ENCODE measurements at places on chromosomes 12 and 14. TPM values are rescaled to one million over a fixed set of nuclear protein-coding genes. Genes with fewer than 3 reads are reported as not detected.

- H3K27ac ChIP-seq = no peak overlapping the region
- peaks cover 4% of the 10 kb centered on the region for H3K27me3 ChIP-seq
- peaks cover 18% of the 10 kb centered on the region for H3K4me1 ChIP-seq
- no peak overlapping the region for H3K4me3 ChIP-seq
- H3K36me3 ChIP-seq = no peaks in the 10 kb centered on the region
- DNase-seq = no peak
These were observed 81.9 kb upstream of the MAX start for GRCh38 chr14:65184032-65184764.

- peak overlapping the region; percentile 68 for H3K4me3 ChIP-seq
- peaks cover 10% of the 10 kb centered on the region for H3K4me1 ChIP-seq
- H3K27ac ChIP-seq = no peak overlapping the region
- peak; percentile 67 for DNase-seq
These were observed 721 bp downstream of the CABP1 start for GRCh38 chr12:120640861-120641833.

- peaks cover 12% of the 10 kb centered on the region for H3K27me3 ChIP-seq
- H3K36me3 ChIP-seq = no peaks in the 10 kb centered on the region
- H3K27ac ChIP-seq = peak overlapping the region; percentile 54
- no peaks in the 10 kb centered on the region for H3K4me1 ChIP-seq
These were observed 32.5 kb downstream of the MMP17 start for GRCh38 chr12:131860472-131861260.

DNA sequence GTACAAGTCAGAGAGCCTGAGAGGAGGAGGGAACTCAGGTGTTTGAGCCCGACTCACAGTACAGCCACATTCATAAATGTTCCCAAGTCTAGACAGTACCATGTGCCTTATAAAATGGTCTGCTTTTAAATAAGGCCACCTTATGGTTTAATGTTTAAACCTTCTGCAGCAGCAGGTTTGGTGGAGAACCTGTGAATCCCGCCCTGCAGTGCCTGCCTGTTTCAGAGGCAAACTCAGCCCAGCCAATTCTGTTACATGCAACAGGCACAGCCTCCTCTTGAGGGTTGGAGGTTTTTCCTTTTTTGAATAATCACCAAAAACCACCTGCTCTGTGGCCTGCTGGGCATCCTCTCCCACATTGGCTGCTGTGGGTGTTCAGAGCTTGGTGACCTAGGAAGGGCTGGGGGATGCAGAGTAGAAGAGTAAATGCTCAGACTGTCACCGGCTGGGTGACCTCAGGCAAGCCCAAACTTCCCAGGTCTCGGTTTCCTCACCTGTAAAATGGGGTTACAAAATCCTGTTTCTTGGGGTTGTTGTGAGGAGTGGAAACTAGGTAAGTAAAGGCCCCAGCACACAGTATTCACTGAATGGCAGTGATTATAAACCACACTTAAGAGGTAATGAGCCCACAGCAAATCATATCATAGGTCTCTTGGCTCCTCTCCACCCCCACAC, 28.0 kb downstream of the NUAK1 start:
- H3K27me3 ChIP-seq = peaks cover 29% of the 10 kb centered on the region
- no peak overlapping the region for H3K27ac ChIP-seq
- no peak overlapping the region for H3K4me3 ChIP-seq
- DNase-seq = no peak

RNF212B gene
- total RNA-seq = not detected

TWF1 gene
- total RNA-seq = 24.4 TPM

DNA sequence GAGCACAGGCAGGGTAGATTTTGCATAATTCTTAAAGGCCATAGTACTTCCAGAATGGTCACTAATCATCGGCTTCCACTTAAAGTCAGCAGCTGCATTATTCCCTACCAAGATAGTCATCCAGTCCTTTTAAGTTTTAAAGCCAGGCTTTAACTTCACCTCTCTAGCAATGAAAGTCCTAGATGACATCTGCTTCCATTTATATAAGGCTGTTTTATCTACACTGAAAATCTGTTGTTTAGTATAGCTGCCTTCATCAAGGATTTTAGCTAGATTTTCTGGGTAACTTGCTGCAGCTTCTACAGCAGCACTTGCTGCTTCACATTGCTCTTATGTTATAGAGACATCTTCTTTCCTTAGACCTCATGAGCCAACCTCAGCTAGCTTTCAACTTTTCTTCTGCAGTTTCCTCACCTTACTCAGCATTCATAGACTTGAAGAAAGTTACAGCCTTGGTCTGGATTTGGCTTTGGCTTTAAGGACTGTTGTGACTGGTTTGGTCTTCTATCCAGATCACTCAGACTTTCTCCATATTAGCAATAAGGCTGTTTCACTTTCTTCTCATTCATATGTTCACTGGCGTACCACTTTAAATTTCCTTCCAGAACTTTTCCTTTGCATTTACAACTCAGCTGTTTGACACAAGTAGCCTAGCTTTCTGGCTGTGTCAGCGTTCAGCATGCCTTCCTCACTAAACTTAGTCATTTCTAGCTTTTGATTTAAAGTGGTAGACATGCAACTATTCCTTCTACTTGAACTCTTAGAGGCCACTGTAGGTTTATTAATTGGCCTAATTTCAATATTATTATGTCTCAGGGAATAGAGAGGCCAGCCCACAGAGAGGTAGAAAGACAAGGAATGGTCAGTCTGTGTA, 209.9 kb upstream of the GARIN2 start:
- H3K27me3 ChIP-seq = no peaks in the 10 kb centered on the region
- no peak for DNase-seq
- H3K36me3 ChIP-seq = no peaks in the 10 kb centered on the region
- H3K27ac ChIP-seq = no peak overlapping the region

DNA sequence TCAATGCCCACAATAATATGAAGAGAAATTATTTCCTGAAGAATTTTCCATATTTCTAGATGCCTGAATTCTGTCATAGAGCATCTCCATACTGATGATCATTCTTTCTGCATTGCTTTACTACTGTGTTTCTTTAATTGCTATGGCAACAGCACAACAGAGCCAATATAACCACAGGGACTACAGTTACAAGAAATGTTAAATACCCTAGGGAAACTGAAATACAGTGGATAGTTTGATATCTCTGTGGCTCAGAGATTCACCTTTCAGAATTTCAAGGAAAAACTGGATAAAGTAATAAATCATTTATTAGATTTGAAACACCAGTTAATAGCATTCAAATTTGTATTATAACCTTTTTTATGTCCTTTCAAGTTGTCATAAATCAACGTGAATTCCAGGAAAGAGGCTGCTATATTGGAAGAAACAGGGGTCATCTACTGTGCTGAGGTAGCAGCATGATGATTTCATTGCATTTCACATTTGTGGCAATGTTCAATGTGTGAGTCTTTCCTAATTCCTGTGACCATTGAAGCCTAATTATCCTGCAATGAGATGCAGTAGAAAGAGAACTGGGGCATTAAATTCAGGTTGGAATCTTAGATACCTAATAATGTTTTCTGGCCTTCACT, 267.1 kb downstream of the LRFN5 start:
- H3K27me3 ChIP-seq = no peaks in the 10 kb centered on the region
- H3K36me3 ChIP-seq = no peaks in the 10 kb centered on the region
- H3K4me1 ChIP-seq = no peaks in the 10 kb centered on the region
- no peak overlapping the region for H3K4me3 ChIP-seq
- no peak overlapping the region for H3K27ac ChIP-seq

DNA sequence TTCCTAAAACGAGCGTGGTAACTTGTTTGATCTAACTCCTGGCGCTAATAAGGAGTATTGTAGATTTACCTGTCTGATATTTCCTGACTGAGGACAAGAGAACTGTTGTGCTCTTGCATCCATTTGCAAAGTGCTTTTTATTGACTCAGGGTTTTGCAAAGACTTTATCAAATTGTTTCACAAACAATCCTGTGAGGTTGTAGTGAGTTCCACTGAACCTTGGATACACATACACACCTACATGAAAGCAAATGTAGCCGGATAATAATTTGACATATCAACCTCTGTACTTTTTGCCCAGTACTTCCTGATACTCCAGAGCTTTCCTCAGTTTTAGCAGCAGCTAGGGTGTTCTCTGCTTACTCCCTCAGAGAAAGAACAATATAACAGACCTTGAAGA, 6.7 kb upstream of the PTGER2 start:
- peak overlapping the region; percentile 11 for H3K27ac ChIP-seq
- H3K4me1 ChIP-seq = peaks cover 36% of the 10 kb centered on the region
- peaks cover 6% of the 10 kb centered on the region for H3K36me3 ChIP-seq
- no peak for DNase-seq
- no peak overlapping the region for H3K4me3 ChIP-seq

- peaks cover 36% of the 10 kb centered on the region for H3K4me1 ChIP-seq
- DNase-seq = no peak
- H3K4me3 ChIP-seq = no peak overlapping the region
- H3K27ac ChIP-seq = peak overlapping the region; percentile 50
- H3K36me3 ChIP-seq = peaks cover 17% of the 10 kb centered on the region
These were observed 1.5 kb upstream of the GPX2 start for GRCh38 chr14:64944041-64944440.

GRCh38 chr12:5453466-5453865, 21.6 kb downstream of the NTF3 start:
- H3K36me3 ChIP-seq = no peaks in the 10 kb centered on the region
- H3K27me3 ChIP-seq = peaks cover 19% of the 10 kb centered on the region
- H3K4me1 ChIP-seq = peaks cover 3% of the 10 kb centered on the region
- no peak for DNase-seq
- no peak overlapping the region for H3K27ac ChIP-seq

TSHR gene
- not detected for total RNA-seq

GALNT6 gene
- total RNA-seq = 19.0 TPM

DNA sequence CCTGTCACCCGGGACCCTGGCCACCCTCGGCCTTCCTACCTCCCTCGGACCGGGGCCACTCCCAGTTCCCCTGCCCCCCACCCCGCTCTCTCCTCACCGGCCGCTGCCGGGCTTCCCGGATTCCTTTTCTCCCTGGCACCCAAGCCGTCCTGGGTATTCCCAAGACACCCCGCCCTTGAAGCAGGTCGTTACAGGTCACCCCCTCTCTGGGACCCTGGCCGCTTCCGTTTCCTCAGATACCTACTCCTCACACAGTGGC, 493 bp downstream of the NUMB start:
- H3K27ac ChIP-seq = peak overlapping the region; percentile 96
- H3K36me3 ChIP-seq = no peaks in the 10 kb centered on the region
- peaks cover 27% of the 10 kb centered on the region for H3K4me1 ChIP-seq
- H3K4me3 ChIP-seq = peak overlapping the region; percentile 100

PLEKHH1 gene
- 2.4 TPM for total RNA-seq

MMP19 gene
- total RNA-seq = not detected

KIF5A gene
- total RNA-seq = 1.5 TPM

GRCh38 chr12:64193931-64194330, 28.2 kb downstream of the KICS2 start:
- no peak overlapping the region for H3K27ac ChIP-seq
- no peaks in the 10 kb centered on the region for H3K27me3 ChIP-seq
- H3K4me1 ChIP-seq = peaks cover 9% of the 10 kb centered on the region
- H3K36me3 ChIP-seq = peaks cover 30% of the 10 kb centered on the region
- no peak overlapping the region for H3K4me3 ChIP-seq
- DNase-seq = no peak

DNA sequence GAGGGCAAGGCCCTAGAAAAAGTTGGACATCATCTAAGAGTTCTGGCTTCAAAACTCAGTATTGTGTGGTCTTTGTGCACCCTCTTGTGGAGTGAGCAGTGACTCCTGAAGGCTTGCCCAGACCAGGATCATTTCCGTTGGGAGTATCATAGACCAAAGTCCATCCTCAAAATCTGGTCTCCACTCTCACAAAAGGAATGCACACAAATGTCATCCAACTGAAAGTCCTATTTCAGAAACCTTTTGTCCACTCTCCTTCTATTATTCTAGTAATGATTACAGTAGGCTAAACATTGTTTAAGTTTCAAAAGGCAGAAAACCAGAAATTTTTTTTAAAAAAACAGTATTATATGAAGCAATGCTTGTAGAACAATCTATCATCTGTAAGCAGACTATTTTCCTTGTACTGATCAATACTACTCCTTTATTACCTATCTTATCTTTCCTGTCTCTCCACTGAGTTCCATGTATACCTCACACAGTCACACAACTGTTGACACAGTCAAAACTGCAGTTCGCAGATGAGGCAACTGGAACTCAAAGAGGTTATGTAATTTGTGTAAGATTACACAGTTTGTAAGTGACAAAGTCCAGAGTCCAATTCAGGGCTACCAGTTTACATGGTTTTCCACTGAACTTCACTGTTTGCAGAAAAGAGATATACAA, 41.4 kb downstream of the COX16 start:
- H3K4me3 ChIP-seq = no peak overlapping the region
- H3K36me3 ChIP-seq = peaks cover 1% of the 10 kb centered on the region
- no peaks in the 10 kb centered on the region for H3K4me1 ChIP-seq
- no peak overlapping the region for H3K27ac ChIP-seq
- DNase-seq = no peak
- no peaks in the 10 kb centered on the region for H3K27me3 ChIP-seq

GRCh38 chr12:94062796-94063635, 85.4 kb upstream of the PLXNC1 start:
- no peak overlapping the region for H3K4me3 ChIP-seq
- no peaks in the 10 kb centered on the region for H3K4me1 ChIP-seq
- H3K27me3 ChIP-seq = no peaks in the 10 kb centered on the region
- no peaks in the 10 kb centered on the region for H3K36me3 ChIP-seq

DNA sequence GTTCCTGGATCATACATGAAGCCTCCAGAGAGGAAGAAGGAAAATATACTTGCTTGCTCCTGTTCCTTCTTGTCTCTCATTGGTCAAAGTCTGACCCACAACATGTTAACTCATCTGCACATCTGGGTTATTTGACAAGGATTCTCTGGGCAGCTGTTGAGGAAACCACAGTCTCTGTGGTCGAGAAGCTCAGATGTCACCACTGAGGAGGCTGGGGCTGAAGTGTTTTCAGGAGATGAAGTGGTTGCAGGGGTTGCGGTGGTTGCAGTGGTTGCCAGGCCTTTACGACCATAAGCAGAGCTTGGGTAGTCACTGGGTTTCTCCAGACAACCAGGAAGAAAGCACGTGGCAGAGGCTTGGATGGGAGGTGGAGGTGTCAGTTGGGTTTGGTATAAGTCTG, 265.0 kb upstream of the LRIG3 start:
- no peak overlapping the region for H3K27ac ChIP-seq
- H3K36me3 ChIP-seq = no peaks in the 10 kb centered on the region
- H3K27me3 ChIP-seq = peaks cover 12% of the 10 kb centered on the region
- no peak for DNase-seq

GRCh38 chr14:61461808-61462275, 140.5 kb downstream of the PRKCH start:
- no peak for DNase-seq
- peaks cover 65% of the 10 kb centered on the region for H3K4me1 ChIP-seq
- H3K27ac ChIP-seq = peak overlapping the region; percentile 98
- no peaks in the 10 kb centered on the region for H3K27me3 ChIP-seq
- peaks cover 76% of the 10 kb centered on the region for H3K36me3 ChIP-seq

HOXC4 gene
- 0.56 TPM for total RNA-seq

DNA sequence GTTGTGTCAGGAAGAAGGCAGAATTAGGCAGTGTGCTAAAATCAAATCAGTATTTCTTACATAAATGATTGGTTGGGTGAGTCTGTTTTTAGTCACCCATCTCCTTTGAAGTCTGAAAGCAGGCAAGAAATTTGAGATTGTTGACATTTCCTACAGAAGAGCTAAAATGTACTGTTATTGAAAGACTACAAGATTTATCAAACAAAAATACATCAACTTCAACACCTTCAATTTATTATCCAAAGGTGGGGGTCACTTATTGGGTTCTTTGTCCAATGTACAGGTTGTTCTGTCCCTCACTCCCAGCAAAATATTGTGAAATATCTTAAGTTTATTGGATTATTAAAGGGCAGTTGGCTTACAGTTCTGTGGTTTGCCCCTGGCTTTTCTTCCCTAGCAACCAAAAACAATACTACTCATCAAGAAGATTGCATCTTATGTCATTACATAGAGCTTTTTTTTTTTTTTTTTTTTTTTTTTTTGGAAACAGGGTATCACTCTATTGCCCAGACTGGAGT, 20.6 kb upstream of the PKP2 start:
- no peak overlapping the region for H3K4me3 ChIP-seq
- no peak for DNase-seq
- H3K36me3 ChIP-seq = no peaks in the 10 kb centered on the region
- peaks cover 13% of the 10 kb centered on the region for H3K27me3 ChIP-seq

IL26 gene
- 0.21 TPM for total RNA-seq

Measured in activated naive CD8-positive, alpha-beta T cell treated with anti-CD3 and anti-CD28 coated beads for 36 hours (primary cell).